ENCODE measurements at places on chromosomes 7 and 10.

- no peak for DNase-seq
Measured at GRCh38 chr10:106189292-106189691, 975.2 kb downstream of the SORCS1 start.

- DNase-seq, result no peak
Measured at GRCh38 chr10:90604636-90605035, 253.2 kb downstream of the HTR7 start.

GRCh38 chr7:123998921-123999320 is 33.9 kb downstream of the TMEM229A start:
- no peak for DNase-seq

- no peak for DNase-seq
Measured at GRCh38 chr10:121838931-121839330, 88.9 kb downstream of the ATE1 start.

DNA sequence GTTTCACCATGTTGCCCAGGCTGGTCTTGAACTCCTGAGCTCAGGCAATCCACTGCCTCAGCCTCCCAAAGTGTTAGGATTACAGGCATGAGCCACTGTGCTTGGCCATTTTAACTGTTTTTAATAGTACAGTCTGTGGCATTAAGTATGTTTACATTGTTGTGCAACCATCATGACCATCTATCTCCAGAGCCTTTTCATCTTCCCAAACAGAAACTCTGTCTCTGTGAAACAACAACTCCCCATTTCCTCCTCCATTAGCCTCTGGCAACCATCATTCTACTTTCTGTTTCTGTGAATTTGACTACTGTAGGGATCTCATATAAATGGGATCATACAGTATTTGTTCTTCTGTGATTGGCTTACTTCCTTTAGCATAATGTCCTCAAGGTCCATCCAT is 48.3 kb upstream of the SEPHS1 start:
- DNase-seq, result no peak

DNA sequence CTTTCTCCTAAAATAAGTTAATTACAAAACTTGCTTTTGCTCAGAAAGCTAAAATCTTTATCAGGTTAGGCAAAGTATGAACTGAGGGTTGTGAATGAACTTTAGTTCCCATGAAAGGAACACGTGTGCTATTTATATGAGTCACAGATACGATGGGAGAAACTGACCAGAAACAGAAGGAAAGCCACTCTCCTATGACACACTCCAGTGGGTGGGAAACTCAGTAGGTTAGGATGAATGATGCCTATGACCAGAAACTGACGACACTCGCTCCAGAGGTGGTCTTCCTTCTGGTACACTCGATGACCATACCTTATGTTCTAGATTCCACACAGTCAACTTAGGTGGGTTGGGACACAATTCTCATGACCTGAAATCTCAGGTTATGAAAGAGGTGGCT is 215.7 kb upstream of the INHBA start:
- no peak for DNase-seq

GRCh38 chr7:151449990-151450389 is 10.0 kb upstream of the CRYGN start:
- DNase-seq, result no peak

DNA sequence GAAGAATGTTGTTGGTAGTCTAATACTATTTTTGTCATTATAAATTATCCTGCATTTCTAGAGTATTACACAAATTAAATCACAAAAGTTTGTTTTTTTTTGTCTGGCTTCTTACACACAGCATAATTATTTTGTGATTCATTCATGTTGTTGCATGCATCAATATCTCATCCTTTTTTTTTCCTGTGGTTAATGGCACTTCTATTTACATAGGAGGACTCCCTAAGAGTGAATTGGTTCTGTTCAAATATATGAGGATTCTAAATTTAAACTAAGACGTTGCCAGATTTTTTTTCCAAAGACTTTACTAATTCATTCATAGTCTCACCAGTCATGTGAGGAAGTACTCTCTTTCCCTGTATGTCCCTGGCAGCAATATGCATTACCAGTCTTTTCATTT is 303.3 kb downstream of the GPR37 start:
- DNase-seq, result no peak

DNA sequence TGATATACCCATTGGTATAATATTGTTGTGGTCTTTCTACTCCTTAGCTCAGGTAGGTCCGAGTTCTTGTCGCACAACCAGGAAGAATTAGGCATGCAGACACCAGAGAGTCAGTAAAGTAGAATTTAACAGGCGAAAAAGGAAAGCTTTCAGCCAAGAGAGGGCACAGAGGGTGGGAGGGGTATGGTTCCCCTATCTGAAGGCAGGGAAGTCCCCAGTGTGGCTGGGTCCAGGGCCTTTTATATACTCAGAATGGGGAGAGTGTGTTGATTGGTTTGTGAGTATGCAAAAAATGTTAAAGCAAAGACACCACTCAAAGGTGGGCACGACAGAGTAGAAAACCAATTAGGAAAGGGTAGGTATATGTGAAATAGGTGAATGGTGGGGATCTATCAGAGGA is 53.9 kb downstream of the IMMP2L start:
- no peak for DNase-seq

GRCh38 chr10:132675031-132675740 is 110.8 kb downstream of the NKX6-2 start:
- DNase-seq, result no peak

DNA sequence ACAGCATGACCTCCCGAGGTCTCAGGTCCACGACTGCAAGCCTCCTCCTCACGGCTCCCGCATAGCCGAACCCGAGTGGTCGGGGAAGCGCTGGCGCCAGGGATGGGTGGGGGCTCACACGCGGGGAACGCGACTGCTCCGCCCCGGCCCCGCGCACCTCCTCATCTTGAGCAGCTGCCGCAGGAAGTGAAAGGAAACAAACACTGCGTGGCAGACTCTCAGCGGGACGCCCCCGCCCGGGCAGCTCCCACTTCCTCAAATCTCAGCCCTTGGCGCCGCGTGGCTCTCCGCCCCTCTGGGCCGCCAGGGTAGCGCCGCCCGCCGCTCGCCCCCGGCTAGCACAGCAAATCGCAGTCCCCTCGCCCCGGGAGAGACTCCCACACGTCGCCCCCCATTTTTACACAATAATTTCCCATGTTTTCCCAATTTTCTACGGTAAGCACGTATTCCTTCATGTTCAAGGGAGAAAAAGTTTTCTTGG is at the start of gene TMEM243:
Gene TMEM243 (minus strand): TSS at position 188 of the 481 bp plus-strand sequence. CDS start 229 bp downstream, outside the sequence.
- DNase-seq, result peak; percentile 68

- no peak for DNase-seq
Measured at GRCh38 chr7:140261522-140261921, 84.7 kb upstream of the KDM7A start.

DNA sequence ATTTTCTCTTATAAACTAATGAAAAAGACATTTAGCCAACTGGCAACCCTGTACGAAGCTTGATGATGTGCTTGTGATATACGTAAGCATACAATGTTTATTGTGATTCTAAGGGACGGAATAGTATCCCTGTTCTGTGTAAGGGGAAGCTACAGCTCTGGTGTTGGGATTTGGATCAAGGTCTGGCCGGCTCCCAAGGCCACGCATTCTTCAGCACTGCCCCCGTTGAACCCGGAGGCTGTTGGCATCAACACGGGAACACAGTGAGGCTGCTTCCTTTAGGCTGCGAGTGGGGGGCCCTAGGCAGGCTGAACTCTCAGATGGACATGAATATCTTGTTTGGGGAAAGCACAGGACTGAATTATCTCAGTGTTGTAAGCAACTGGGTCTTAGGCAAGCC is 180.6 kb downstream of the CAMK1D start:
- no peak for DNase-seq

- no peak for DNase-seq
Measured at GRCh38 chr7:2566890-2567678, 8.3 kb downstream of the IQCE start.

DNA sequence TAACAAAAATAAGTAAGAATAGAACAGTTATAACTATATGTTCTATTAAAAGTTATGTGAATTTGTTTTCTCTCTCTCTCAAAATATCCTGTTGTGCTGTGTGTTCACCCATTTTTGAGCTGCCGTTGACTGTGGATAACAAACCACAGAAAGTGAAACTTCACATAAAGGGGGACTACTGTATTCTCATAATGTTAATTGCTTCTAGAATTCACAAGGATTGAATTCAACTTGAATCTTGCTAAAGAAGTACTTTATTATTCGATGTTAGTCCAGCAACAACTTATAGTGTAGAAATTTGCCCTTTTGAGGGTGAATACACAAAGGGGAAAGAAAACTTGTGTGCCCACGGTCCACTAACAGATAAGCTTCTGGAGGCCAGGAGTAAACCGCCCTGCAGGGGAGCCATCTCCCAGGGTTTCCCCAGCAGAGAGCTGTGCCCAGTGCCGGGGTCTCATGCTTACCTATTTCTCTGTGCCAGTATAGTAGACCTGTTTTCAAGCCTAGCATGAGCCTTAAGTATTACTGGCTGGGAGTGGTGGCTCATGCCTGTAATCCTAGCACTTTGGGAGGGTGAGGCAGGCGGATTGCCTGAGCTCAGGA is 87.1 kb downstream of the KAT6B start:
- DNase-seq, result no peak

- no peak for DNase-seq
Measured at GRCh38 chr7:137747359-137748031, 99.3 kb downstream of the DGKI start.

GRCh38 chr7:126570845-126571244 is 681.9 kb downstream of the GRM8 start:
- DNase-seq, result no peak

GRCh38 chr7:128400566-128400965 is 9.2 kb downstream of the IMPDH1 start:
- DNase-seq, result no peak

- DNase-seq, result no peak
Measured at GRCh38 chr10:64283621-64284020, 762.4 kb downstream of the REEP3 start.

DNA sequence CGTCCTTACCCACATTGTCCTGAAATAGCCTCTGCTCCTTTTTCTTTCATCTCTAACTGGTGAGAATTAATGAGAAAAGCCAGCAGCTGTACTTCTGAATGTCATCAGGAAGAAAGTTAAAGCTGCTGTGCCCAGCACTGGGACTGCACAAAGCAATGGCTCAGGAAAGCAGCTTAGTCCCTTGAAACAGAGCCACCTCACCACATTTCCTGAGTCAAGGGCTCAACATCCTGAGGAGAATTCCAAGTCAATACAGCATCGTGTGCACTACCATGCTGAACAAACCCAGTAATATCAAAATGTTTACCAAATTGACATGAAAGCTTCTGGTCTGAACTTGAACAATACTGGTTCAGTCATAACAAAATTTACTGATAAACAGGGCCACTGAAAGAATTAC is 140.1 kb downstream of the KMT2E start:
- DNase-seq, result no peak

DNA sequence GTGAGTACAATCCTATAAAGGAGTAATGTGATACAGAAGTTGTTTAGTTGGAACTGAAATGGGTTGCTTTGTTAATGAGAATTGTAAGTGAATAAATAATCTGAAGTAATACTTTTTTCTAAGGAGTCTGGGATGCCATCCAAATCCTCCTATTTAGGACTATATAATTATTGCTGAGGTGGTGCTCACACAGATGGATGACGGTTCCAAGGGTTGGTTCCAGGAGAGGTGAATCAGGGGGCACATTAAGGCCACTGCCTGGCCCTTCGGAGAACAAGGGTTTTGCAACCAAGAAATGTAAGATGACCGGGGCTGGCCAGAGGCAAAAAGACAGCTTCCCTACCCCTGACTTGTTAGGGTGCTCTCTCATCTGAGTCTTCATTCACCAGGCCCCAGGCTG is 352.7 kb downstream of the PHTF2 start:
- DNase-seq, result no peak

DNA sequence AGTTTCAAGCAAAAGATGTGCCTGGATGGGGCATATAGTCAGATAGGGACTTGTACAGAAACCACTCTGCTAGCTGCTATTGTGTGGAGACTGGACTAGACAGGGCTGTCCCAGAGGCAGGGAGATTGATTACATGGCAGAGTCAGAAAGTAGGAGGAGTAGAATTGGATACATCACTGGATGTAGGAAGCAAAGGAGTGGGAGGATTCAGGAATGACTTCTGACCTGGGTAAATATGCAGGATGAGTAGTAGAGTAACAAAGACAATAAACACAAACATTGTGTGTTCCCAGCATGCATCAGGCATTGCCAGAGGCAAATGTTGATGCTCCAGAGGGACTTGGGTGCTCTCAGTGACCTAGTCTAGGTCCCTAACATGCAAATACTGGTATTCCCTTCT is 30.9 kb upstream of the MAT1A start:
- no peak for DNase-seq

DNA sequence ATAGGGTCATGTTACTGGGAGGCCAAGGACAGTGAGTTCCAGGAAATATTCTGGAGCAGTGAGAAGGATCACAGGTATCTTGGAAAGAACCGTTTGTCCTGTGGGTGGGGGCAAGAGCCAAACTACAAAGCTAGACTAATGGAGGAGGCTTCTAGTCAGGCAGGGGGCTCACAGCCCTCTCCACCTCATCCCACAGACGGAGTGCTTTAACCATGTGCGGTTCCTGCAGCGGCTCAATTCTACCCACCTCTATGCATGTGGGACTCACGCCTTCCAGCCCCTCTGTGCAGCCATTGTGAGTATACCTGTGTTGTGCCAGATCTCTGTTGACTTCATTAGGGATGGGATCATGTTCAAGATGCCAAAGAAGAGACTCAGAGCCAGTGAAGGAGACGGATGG is 8.1 kb downstream of the SEMA4G start:
- DNase-seq, result no peak

DNA sequence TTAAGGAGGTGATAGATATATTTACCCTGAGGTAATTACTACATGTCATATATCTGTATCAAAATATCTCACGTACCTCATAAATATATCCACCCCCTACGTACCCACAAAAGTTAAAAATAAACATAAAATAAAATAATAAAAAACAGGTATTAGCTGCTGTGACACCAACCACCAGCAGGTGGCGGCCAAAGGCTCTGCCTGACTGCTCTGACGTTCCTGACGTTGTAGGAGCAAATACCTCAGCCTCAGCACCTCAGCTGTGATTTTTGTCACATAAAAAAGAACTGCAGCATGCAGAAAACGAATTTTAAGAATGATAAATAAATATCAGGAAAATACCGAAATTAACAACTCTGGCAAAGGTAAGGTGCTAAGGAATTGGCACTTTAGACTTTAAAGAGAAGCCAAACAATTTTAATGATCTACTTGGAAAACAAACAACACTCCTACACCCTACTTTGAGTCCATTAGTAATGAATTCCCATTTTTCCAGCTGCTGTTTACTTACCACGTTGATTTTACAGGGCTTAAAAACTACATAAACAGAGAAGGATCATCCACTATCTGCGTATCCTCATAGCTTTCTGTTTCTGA is 125.4 kb upstream of the TARP start:
- DNase-seq, result peak; percentile 47

GRCh38 chr10:1747590-1748157 is 10.3 kb upstream of the ADARB2 start:
- no peak for DNase-seq

DNA sequence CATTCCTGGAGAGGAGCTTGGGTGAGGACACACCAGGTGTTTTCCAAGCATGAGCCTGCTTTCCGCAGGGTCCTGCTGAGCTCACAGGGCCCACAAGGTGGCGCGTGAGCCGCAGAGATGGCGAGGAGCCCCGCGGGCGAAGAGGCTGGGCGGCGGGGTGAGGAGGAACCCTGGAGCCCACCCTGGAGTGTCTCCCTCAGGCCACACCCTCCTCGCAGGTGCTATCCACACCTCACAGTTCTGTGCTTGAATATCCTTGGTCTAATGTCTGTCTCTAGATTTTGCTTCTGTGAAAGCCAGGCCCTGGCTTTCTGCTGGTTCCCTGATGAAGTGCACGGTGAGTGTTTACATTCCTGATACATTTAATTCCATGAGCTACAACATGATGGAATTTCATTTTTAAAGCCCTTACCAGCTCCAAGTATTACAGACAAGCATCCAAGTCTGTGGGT is 433.6 kb downstream of the ACTR3B start:
- DNase-seq, result no peak

Data from activated CD8-positive, alpha-beta memory T cell treated with anti-CD3 and anti-CD28 coated beads for 1 hour (primary cell).